ENCODE measurements at places on chromosomes 13 and 19. TPM values are rescaled to one million over a fixed set of nuclear protein-coding genes. Genes with fewer than 3 reads are reported as not detected.
A peak's percentile ranks its signal among the peaks of the same experiment; 100 is the strongest.

APC2 gene
- 0.14 TPM for total RNA-seq

PLPPR2 gene
- 2.2 TPM for total RNA-seq

DNA sequence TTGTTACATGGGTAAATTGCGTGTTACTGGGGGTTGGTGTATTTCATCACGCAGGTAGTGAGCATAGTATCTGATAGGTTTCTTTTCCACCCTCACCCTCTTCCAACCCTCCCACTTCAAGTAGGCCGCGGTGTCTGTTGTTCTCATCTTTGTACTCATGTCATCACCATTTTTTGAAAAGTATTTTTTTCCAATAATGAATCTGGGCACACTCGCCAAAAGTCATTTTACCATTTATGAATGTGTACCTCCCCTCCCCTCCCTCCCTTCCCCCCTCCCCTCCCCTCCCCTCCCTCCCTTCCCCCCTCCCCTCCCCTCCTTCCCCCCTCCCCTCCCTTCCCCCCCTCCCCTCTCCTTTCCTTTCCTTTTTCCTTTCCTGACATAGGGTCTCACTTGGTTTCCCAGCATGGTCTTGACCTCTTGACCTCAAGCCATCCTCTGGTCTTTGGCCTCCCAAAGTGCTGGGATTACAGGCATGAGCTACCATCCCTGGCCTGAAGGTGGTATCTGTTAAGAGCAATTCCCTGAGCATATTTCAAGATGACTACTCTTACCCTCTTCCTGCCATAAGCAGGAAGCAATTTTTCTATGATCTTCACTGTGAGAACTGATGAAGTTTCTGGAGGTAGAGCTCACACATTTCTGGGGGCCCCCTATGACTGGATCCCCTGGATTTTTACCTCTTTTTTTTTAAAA lies 15.7 kb downstream of the ZNF627 start:
- DNase-seq: peak; percentile 19
- peaks cover 7% of the 10 kb centered on the region for H3K4me1 ChIP-seq
- H3K27me3 ChIP-seq: no peaks in the 10 kb centered on the region
- H3K4me3 ChIP-seq: no peak overlapping the region
- peak overlapping the region; percentile 60 for H3K27ac ChIP-seq

DNA sequence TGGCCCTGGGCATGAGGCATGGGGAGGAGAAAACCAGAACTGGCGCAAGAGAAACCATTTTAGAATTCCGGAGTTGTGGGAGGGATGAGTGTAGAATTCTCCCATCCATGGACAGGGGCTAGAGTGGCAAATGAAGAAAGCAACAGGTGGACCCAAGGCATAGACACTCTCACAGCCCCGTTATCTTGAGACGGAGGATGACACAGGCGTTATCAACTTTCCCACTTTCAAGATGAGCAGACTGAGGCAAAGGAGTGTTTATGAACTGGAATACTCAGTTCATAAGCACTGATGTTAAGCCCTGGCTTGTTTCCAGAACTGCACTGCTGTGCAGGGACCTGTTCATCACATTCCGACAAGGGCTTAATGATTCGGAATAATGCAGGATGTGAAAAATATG lies 1.1 kb upstream of the GTF3A start:
- peak overlapping the region; percentile 87 for H3K27ac ChIP-seq
- H3K36me3 ChIP-seq: peaks cover 31% of the 10 kb centered on the region
- no peaks in the 10 kb centered on the region for H3K27me3 ChIP-seq
- H3K4me1 ChIP-seq: peaks cover 45% of the 10 kb centered on the region
- H3K4me3 ChIP-seq: peak overlapping the region; percentile 80

DNA sequence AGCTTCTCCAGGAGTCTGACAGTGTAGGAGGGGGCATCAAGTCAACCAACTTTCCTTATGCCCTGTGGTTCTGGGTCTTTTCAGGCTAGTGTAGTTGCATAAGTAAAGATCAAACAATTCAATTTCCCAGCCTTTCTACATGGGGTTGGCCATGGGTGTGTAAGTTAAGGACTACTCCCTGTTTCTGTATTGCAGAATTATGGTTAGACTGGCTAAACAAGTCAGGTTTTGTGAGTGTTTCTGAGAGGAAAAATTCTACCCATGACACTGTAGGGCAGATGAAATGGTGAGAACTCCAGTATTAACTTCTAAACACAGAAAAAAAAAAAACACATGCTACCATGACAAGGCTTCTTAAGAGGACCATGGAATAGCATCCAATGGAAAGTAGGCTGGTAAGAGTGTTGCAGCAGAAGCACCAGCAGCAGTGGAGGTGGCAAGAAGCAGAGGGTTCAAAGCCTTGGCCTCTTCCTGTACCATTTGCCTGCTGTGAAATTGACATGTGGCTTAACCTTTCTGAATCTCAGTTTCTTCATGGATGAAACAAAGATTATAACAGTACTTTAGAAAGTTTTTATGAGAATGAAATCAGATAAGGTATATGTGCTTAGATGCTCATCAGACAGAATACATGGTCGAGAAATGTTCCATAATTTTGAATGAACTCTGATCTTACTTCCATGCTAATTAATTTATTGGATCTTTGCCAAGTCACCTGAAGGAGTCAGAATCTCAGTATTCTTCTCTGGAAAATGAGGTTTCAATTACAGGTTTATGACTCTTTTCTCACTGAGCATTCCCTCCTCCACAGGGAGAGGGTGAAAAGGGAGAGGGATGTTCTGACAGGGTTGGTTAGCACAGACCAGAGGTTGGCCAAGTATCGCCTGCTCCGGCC lies 11.4 kb upstream of the SCEL start:
- peaks cover 8% of the 10 kb centered on the region for H3K4me1 ChIP-seq
- H3K27ac ChIP-seq: no peak overlapping the region
- H3K36me3 ChIP-seq: no peaks in the 10 kb centered on the region
- peaks cover 6% of the 10 kb centered on the region for H3K27me3 ChIP-seq
- no peak for DNase-seq

ZIM2 gene
- not detected for total RNA-seq

ZNF415 gene
- 3.2 TPM for total RNA-seq

DNA sequence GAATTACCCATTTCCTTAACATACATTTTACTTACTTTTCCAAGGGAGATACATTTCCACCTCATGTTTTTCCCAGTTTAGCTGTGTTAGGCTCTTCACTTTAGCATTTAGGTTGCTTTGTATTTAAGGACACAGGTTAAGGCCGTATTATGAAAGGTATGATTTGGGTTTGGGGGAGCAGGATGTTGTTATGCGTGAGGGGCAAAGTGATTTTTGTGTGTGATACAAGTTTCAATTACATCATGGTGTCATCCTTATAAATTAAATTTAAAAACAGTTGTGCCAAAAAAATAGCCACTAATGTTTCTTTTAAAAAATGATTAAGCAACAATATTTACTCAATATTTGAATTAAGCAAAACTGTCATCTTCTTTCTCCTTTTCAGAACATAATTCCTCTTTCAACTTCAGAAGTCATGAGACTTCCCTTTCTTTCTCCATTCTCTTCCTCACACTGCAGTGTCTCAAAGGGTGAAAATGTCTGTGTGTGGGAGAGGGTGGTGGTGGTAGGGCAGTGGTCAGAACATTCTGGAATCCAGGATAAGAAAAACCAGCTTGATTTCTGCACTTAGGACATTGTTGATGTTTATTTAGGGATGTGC lies 126.2 kb downstream of the KCNRG start:
- no peaks in the 10 kb centered on the region for H3K36me3 ChIP-seq
- peaks cover 10% of the 10 kb centered on the region for H3K4me1 ChIP-seq
- no peak overlapping the region for H3K27ac ChIP-seq
- H3K4me3 ChIP-seq: no peak overlapping the region

- peaks cover 10% of the 10 kb centered on the region for H3K27me3 ChIP-seq
- peaks cover 8% of the 10 kb centered on the region for H3K4me1 ChIP-seq
- H3K4me3 ChIP-seq: no peak overlapping the region
- no peak for DNase-seq
- H3K27ac ChIP-seq: no peak overlapping the region
These were observed 4.6 kb downstream of the FBXO17 start for GRCh38 chr19:38970664-38971532.

GRCh38 chr19:12638611-12639182 lies 27.8 kb downstream of the MAN2B1 start:
- H3K4me3 ChIP-seq: no peak overlapping the region
- no peak for DNase-seq
- no peak overlapping the region for H3K27ac ChIP-seq
- peaks cover 12% of the 10 kb centered on the region for H3K36me3 ChIP-seq
- H3K27me3 ChIP-seq: no peaks in the 10 kb centered on the region

GRCh38 chr13:73429701-73430100 lies 370.9 kb downstream of the KLF5 start:
- H3K4me1 ChIP-seq: peaks cover 3% of the 10 kb centered on the region
- DNase-seq: no peak
- H3K36me3 ChIP-seq: no peaks in the 10 kb centered on the region

MBOAT7 gene
- 96.1 TPM for total RNA-seq

COMP gene
- total RNA-seq: not detected

KLK12 gene
- not detected for total RNA-seq

TEKTIP1 gene
- total RNA-seq: 1.4 TPM

- H3K27me3 ChIP-seq: no peaks in the 10 kb centered on the region
- H3K27ac ChIP-seq: no peak overlapping the region
- peaks cover 10% of the 10 kb centered on the region for H3K36me3 ChIP-seq
- peak; percentile 85 for DNase-seq
These were observed 109.3 kb downstream of the ABCC4 start for GRCh38 chr13:95191821-95192563.

C19orf18 gene
- 0.33 TPM for total RNA-seq

DNA sequence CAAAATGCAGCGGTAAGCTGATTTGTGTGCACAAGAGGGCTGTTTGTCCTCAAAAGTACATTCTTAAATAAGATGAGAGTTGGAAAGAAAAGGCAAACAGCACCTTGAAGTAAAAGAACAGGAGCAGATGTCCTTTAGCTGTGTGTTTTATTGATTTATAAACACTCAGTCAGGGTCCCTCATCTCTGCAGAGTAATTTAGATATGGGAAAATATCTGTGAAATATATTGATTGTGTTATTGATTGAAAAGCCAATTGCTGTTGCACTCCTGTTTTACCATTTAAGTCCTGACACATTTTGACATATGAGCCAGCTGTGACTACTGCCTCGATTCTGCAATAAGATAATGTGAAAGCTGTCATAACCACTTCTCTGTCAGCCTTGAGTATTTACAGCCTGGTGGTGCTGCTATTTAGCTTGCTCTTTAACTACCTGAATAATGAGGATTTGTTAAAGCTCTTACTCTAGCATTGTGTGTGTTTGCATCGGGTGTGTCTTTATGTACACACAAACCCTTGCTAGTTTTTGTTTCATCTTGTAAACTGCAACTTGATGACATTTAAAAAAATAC lies 550.1 kb downstream of the DACH1 start:
- no peaks in the 10 kb centered on the region for H3K36me3 ChIP-seq
- no peaks in the 10 kb centered on the region for H3K4me1 ChIP-seq
- no peak for DNase-seq
- H3K4me3 ChIP-seq: no peak overlapping the region

GRCh38 chr19:40321076-40321475 lies 27.1 kb downstream of the C19orf47 start:
- peaks cover 37% of the 10 kb centered on the region for H3K36me3 ChIP-seq
- no peaks in the 10 kb centered on the region for H3K4me1 ChIP-seq
- no peak overlapping the region for H3K27ac ChIP-seq
- no peaks in the 10 kb centered on the region for H3K27me3 ChIP-seq
- no peak for DNase-seq

DNA sequence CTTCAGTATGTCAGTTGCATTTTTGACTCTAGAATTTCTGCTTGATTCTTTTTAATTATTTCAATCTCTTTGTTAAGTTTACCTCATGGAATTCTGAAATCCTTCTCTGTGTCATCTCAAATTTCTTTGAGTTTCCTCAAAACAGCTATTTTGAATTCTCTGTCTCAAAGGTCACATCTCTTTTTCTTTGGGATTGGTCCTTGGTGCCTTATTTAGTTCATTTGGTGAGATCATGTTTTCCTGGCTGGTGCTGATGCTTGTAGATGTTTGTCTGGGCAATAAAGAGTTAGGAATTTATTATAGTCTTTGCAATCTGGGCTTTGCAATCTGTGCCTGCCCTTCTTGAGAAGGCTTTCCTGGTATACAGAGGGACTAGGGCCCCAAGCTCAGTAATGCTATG lies 18.5 kb upstream of the KBTBD7 start:
- H3K27ac ChIP-seq: no peak overlapping the region
- DNase-seq: no peak
- no peaks in the 10 kb centered on the region for H3K4me1 ChIP-seq
- H3K36me3 ChIP-seq: peaks cover 12% of the 10 kb centered on the region
- no peaks in the 10 kb centered on the region for H3K27me3 ChIP-seq
- no peak overlapping the region for H3K4me3 ChIP-seq

- H3K27me3 ChIP-seq: peaks cover 5% of the 10 kb centered on the region
- H3K4me1 ChIP-seq: peaks cover 6% of the 10 kb centered on the region
- no peak overlapping the region for H3K4me3 ChIP-seq
- no peaks in the 10 kb centered on the region for H3K36me3 ChIP-seq
- no peak overlapping the region for H3K27ac ChIP-seq
- no peak for DNase-seq
These were observed 41.0 kb downstream of the RASL11A start for GRCh38 chr13:27311518-27312210.

CRX gene
- total RNA-seq: not detected

KCNC3 gene
- total RNA-seq: 9.7 TPM

GRCh38 chr13:104694397-104694796 lies 1628.2 kb upstream of the SLC10A2 start:
- no peak overlapping the region for H3K27ac ChIP-seq
- H3K36me3 ChIP-seq: no peaks in the 10 kb centered on the region
- H3K4me3 ChIP-seq: no peak overlapping the region
- no peaks in the 10 kb centered on the region for H3K4me1 ChIP-seq
- H3K27me3 ChIP-seq: peaks cover 2% of the 10 kb centered on the region

- no peaks in the 10 kb centered on the region for H3K27me3 ChIP-seq
- H3K36me3 ChIP-seq: peaks cover 25% of the 10 kb centered on the region
- DNase-seq: peak; percentile 99
- H3K27ac ChIP-seq: peak overlapping the region; percentile 60
- peaks cover 67% of the 10 kb centered on the region for H3K4me1 ChIP-seq
- H3K4me3 ChIP-seq: peak overlapping the region; percentile 74
These were observed 58.2 kb downstream of the SACS start for GRCh38 chr13:23375001-23375971.
